Uterine smooth muscle cell (primary cell): ENCODE measurements at places on chromosomes 4 and X. TPM values are rescaled to one million over a fixed set of nuclear protein-coding genes. Genes with fewer than 3 reads are reported as not detected.

The DCHS2 gene
- total RNA-seq = 0.11 and 0.12 TPM in 2 replicates

The BRS3 gene
- total RNA-seq = not detected in 2 replicates

The HS3ST1 gene
- under 0.01 TPM in 1 of 2 replicates, not detected in the other for total RNA-seq

The CT83 gene
- not detected in 2 replicates for total RNA-seq

The SHISA3 gene
- total RNA-seq = 0.12 and 0.22 TPM in 2 replicates

The MSX1 gene
- total RNA-seq = 18.1 and 26.1 TPM in 2 replicates

The MBNL3 gene
- 1.5 and 3.5 TPM in 2 replicates for total RNA-seq
